Chondrocyte (in vitro differentiated cells): ENCODE measurements at places on chromosomes 12 and 14.

DNA sequence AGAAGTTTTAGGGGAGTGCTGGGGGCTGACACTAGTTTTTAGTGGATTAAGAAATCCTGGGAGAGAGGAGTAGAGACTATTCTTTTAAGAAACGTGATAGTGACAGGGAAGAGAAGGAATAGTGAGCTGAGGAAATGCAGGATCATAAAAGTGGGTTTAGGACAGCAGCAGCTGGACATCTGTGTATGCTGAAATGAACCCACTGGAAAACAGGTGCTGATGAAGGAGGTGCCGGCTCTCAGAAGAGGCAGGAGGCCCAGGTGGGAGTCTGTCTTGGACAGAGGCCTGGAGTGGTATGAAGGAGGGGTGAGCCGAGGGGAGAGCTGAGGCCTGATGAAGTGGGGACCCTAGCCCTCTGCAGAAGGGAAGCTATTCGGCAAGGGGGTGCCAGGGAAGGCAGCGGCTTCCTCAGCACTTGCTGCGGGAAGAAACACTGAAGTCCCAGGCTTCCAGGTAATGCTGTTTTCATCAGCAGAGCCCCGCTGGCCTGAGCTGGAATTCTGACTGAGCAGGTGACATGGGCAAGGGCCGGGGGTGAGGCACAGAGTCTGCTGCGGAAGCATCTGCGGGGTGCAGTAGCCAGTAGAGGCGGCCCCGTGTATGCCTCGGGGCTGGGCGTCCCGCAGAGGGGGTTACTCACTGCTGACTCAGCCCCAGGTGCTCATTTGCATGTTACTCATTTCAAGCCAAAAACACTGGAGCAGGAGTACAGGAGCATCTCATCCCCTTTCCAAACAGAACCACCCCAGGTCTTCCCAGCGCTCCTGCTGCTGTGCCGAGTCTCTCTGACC is 89.7 kb downstream of the TMCC3 start:
- no peak for DNase-seq

GRCh38 chr12:26044007-26044394 is 80.8 kb downstream of the BHLHE41 start:
- no peak for DNase-seq

DNA sequence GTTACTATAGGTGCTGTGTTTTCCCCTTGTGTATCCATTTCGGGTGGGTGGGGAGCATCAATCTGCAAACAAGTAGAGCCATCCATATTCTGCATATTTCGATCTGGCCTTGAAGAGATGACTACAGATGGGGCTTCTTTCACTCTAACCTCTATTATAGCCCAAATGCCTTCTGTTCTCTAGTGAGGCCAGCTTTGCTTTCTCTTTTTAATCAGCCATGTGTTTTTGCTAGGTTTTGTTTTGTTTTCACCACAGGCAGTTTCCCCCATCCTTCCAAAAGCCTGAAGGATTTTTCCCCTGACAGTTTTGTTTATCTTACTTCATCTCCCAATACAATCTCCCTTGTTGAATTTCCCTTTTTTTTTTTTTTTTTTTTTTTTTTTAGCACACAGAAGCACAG is 224.1 kb downstream of the BTG1 start:
- no peak for DNase-seq

DNA sequence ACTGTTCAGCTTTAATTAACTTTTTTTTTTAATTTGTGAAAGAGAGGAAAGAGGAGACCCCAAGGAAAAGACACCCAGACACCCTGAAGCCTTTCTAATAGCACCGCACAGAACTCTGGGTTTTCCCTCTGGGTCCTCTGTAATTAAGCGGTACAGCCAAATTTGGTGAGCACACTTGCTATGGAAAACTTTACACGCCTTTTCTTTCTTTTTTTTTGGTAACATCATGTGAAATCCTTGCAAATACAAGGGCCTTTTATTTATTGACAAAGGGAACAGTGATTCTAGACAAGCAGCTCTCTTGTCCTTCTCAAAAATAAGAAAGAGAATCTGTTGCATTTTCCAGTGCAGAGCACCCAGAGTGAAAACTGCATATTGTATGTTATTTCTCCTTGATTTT is 44.4 kb upstream of the CPM start:
- DNase-seq: no peak

- no peak for DNase-seq
Observed at GRCh38 chr12:11917501-11917900, 153.2 kb upstream of the BCL2L14 start.

- DNase-seq: no peak
Observed at GRCh38 chr12:44433659-44434058, 442.5 kb downstream of the NELL2 start.

GRCh38 chr12:19528750-19529149 is 89.5 kb downstream of the AEBP2 start:
- DNase-seq: no peak

DNA sequence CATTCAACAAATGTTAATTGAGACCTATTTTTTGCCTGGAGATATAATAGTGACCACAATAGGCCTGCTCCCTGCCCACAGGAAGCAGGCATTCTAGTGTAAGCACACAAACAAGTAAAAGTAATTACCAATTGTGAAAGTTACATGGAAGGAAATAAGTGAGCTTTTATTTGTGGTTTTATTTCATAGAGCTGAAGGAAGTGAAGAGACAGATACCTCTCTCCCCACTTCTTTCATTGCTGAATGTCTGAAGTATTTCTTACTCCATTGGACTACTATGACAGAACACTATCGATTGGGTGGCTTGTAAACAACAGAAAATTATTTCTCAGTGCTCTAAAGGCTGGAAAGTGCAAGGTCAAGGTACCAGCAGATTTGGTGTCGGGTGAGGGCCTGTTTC is 183.5 kb downstream of the PRKCH start:
- no peak for DNase-seq

- DNase-seq: no peak
Observed at GRCh38 chr12:69994724-69995173, 169.7 kb downstream of the MYRFL start.

GRCh38 chr12:15088105-15088504 is 115.3 kb downstream of the PDE6H start:
- DNase-seq: no peak

- DNase-seq: no peak
Observed at GRCh38 chr14:33934938-33935337, 15.9 kb downstream of the EGLN3 start.

DNA sequence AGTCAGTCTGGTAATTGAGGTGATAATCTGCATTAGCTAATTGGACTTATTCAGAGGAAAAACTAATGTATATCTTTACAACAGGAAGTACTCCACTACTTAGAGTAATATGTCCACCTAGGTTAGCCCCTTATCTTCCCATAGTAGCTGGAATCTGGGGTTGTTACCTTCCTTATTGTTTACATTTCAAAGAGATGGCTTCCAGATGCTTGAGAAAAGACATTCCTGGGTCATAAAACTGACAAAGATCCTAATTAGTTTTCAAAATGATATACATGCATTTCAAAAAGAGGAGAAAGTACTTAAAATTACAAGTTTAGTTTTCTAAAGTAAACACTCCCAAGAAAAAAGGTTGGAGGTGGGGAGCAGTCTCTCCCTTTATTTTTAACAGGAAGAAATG is 78.1 kb downstream of the RPL10L start:
- no peak for DNase-seq

GRCh38 chr12:95506707-95507523 is 33.0 kb downstream of the METAP2 start:
- no peak for DNase-seq

GRCh38 chr12:8038659-8039114 is 6.2 kb downstream of the FOXJ2 start:
- no peak for DNase-seq

GRCh38 chr14:101253948-101254347 is 307.3 kb upstream of the DIO3 start:
- no peak for DNase-seq

- DNase-seq: peak; percentile 68
Observed at GRCh38 chr14:99361596-99362215, 89.7 kb upstream of the BCL11B start.

DNA sequence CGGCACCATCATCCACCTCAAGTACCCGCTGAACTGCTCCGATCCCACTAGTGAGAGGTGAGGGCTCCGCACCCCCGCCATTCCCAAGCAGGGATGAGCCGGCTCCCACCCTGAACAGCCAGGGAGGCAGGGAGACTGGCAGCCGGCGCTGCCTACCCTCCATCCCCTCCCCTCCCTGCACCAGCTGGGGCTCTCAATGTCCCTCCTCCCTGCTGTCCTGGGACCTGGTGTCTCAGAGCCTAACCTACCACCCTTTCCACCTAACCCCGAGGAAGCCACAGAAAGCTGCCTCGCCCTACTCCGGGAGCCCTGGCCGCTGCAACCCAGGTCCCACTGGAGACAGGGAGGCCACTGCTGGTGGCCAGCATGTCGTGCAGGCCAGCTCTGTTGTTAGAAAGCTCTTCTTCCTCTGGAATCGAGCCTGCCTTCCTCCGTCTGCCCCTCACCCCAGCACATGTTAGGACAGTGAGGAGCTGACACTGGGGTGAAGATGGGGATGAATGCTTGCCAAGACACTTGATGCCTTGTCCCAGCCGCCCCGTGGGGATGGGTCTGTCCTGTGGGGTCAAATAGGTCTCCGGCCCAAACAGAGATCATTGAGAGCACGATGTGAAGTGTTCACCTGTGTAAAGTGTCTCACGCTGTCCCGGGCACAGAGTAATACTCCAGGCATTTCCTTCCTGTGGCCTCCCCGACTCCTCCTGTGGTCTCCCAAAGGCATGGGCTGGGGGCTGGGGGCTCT is 1.1 kb downstream of the PTPN6 start:
- DNase-seq: peak; percentile 92

DNA sequence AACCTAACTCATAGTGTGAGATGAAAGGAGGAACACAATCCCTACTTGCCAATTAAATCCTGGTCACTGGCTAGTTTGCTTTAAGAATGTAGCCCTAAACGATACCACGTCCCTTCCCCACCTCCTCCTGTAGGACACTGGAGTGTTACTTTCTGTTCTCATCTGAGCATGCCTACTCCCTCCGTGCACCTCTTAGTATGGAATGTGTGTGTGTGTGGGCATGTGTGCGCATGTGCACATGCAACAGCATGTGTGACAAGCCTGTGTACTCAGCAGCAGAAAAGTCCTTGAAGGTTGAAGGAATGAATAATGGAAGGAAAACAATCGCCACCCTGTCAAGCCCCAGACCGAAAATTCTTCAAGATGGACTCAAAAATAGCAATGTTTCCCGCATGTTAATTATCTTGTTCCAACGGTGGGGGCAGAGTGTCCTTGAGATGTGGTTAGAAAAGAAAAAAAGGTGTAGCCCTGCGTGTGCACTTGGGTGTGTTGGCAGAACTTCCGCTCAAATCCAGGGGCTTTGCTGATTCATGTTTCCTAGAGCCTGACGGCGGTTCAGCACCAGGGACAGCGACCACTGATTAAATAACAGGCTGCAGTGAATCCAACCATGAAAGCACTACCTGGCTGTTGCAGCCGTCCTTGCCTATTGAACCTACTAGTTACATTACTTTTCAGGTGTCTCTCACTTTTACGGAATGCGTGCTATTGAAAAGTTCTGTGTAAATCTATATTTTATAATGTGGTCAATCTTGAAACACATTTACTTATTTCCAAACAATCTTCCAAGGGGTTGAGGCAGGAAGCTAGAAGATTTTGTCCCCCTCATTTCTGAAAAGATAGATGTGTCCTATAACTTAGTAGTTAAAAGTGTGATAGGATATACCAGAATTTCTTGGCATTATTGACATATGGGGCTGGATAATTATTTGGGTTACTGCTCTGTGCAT is 79.8 kb downstream of the SRRM4 start:
- no peak for DNase-seq

GRCh38 chr12:78034025-78034424 is 203.3 kb downstream of the NAV3 start:
- no peak for DNase-seq

DNA sequence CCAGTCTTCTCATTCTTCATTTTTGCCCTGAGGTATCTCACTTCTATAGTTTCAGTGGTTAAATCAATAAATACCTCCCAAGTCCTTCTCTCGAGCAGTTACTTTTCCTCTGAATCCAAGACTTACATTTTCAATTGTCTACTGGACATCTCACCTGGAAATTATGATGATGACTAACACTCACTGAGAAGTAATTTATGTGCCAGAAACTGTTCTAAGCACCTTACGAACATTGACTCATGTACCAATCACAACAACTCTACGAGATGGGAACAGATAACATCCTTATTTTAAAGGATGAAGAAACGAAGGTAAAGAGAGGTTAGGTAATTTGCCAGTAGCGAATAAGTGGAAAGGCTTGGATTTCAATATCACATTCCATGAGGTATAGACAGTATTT is 94.1 kb downstream of the EML5 start:
- DNase-seq: no peak

DNA sequence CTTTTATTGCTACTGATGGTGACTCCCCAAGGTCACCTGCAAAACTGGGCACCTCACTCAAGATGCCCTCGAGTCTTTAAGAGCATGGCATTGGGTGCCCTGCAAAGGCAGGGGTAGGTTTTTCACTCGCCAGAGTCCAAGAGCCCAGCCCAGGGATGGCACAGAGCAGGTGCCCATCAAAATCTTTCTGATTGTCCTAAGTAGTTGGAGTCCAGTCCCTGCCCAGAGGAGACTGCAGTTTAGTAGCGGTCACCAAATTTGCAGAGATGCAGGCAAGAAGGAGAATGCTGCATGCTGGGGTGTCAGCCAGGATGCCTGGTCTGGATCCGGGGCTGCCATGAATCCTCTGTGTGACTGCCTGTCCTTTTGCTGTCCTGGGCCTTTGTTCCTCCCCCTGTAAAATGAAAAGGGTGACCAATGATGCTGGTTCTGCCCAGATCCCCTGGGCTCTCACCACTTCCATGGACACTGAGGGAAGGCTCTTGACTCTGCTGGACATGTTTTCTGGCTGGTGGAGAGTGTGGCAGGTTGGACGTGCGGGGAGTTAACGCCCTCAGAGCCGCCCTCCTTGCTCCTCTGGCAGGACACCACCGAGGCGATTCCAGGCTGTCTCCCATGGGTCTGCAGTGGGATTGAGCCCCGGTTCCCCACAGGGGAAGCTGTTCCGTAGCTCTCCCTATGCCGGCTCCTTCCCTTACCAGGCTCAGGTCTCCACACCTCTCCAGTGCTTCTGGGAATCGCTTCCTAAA is 41.3 kb downstream of the DLK1 start:
- no peak for DNase-seq

- no peak for DNase-seq
Observed at GRCh38 chr12:41531147-41531829, 343.2 kb downstream of the PDZRN4 start.

DNA sequence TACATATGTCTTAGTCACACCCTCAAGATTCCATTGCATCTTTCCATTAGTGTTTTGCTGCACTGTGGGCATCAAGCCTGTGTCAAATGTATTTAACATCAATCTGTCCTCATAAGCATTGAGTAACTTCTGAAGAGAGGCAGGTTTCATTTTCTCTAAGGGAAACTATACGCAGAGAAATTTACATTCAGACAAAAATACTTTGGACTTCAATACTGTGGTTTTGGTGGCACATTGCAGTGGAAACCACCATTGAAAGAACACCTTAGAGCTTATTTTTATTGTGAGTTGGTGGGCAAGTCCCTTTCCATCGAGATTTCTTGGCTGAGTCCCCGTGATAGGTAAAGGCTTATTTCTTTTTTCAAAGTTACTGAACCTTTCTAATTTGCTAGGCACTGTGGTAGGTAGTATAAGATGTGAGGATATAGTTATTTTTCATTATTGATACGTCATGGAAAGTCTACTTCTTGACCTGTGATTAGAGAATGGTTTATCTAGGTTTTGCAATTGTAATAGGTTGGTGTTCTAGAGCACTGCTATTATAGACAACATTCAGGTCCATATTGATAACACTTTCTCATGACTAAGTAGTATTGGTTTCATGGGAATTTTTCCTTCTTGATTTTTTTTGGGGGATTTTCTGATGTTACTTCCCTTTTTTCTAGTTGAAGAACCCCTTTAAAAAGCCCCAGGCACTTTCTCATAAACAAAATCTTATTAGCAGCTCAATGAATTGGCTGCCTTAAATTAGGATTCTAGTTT is 81.9 kb downstream of the CFAP54 start:
- DNase-seq: no peak

GRCh38 chr12:88448337-88448915 is 131.8 kb downstream of the KITLG start:
- no peak for DNase-seq
